Activated effector memory CD4-positive, alpha-beta T cell treated with Interleukin-2 at 50 U/mL for 16 hours (primary cell): ENCODE measurements at places on chromosomes 12 and 14.

GRCh38 chr12:46185686-46186085 is 83.2 kb downstream of the SLC38A1 start:
- no peak for DNase-seq

DNA sequence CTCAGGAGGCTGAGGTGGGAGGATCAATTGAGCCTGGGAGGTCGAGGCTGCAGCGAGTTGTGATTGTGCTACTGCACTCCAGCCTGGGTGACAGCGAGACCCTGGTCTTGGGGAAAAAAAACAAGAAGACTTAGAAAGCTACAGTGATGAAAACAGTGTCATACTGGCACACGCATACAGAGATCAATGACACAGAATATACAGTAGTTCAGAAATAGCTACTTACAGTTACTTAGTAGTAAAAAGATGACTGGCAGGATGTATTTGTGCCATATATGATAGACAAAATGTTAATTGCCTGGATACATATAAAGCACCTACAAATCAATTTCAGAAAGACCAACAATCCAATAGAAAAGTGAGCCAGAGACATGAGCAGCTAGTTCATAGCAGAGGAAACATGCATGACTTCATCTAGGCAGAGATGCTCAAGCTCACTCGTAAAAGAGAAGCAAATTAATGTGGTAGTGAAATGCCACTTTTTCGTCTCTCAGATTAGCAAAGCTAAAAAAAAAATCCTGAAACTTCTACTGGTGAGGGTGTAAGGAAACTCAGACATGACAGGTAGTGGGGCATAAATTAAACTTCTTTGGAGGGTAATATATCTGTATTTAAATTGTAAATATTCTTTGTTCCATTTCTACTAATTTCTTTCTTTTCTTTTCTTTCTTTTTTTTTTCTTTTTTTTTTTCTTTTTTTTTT is 2.5 kb upstream of the ALDH2 start:
- DNase-seq = no peak

DNA sequence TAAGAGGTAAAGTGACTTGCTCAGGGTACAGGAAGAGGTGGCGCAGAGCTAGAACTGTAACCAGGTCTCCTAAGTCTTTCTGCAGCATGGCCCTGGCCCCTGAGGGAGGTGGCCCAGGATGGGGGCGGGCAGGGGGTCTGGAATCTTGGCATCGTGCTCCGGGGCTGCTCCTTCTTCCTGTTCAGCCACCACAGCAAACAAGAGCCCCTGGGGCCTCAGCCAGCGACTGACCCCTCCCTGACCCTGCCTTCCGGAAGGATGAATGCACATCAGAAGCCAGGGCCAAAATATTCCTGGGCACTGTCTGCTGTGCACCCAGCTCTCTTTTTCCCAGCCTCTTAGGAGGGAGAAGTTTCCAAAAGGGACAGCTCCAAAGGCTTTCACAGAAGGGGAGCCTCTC is 242.8 kb downstream of the DPF3 start:
- no peak for DNase-seq

GRCh38 chr14:75279153-75279762 is 630 bp downstream of the FOS start:
- DNase-seq = peak; percentile 28

DNA sequence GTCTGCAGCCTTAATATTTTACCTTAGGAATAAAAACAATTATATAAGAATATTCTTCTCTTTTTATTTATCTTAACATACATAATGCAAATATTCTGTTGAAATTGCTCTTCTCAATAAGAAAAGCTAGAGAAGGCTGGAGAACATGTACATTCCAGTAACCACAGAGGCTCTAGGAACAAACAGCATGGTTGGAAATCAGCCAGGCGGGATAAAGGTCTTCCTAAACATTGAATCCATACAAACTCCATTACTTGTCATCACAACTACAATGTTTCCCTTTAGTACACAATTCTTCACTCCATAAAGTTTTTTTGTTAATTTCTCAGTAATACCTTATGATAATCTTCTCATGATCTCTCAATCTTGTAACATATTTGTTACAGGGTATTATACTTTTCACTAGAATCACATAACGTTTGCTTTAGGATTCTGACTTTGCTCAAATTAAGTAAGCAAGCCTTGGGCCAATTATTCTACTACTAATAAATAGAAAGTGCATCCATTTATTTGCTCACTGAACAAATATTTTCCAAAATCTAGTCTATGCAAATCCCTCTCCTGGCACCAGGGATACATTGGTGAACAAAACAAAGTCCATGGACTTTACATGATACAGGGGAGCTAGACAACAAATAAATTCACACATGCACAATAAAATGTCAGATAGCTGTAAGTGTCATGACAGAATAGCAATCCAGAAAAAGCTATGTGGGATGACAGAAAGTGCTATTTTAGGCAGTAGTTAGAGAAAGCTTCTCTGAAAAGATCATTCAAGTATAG is 237.5 kb upstream of the TMTC1 start:
- no peak for DNase-seq

DNA sequence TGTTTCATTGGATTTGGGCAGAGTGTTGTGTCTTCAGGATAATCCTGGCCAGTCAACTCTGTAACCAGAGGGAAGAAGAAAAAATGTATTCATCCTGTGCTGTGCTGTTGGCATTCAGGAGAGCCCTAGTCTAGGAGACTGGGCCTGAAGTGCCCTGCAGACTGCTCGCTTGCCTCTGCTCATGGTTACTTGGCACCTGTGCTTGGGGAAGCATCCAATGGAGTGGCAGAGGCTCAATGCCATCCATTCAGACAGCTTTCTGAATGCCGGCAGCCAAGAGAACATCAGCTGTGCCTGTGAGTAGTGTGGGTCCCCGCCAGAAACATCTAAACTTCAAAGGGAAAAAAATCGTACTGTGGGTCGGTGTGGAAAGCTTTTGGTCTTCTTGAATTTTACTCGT is 124.2 kb downstream of the SRGAP1 start:
- no peak for DNase-seq

DNA sequence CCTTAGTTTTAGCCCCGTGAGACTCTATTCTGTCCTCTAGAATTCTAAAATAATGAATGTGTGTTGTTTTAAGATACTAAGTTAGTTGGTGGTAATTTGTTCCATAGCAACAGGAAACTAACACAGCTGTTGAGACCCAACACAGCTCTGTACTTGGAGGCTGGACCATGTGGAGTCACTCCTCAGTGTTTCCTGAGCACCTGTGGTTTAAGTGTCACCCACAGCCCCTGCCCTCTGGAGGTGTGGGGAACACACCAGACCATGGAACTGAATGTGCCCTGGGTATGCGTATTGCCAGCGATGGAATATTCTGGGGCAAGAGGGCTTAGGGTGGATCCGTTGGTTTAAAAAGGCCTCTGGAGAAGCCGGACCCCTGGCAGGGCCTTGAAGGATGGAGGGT is 16.6 kb upstream of the GPR68 start:
- no peak for DNase-seq

- no peak for DNase-seq
These were observed 167.2 kb downstream of the KTN1 start for GRCh38 chr14:55747186-55747585.

DNA sequence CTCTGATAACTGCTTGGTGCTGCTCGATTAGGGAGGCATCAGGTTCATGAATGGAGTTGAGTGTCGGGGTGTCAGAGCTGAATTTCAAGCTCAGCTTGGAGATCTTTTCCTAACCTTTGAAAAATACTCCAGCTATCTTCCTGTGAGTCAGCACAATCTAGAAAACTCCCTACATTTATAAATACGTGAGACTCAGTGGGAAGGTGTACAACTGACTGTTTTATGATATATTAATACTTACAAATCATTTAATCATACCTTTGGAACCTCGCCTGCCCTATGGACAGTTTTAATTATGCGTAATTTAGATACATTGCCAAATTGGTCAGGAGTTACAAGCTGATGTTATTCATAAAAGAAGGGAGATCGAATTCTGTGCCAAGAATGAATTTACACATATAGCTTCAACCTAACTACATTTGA is 961 bp downstream of the CMAS start:
- DNase-seq = no peak

DNA sequence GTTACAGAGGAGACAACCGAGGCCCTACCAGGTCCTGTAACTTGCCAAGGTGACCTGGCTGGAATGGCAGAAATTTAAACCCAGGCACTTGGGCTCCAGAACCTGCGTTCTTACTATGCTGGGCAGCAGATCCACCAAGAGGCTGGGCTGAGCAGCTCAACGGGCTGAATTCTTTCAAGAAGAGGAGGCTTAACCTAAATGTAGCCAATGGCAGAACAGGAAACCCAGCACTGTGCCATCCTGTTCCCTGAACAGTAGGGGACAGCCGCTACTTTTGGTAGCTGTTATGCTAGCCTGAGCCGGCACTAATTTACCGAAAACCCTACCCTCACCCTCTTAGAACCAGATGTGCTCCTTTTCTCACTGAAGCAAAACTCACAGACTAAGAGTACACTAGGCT is 86.1 kb downstream of the ACTN1 start:
- DNase-seq = no peak

- no peak for DNase-seq
These were observed 17.6 kb upstream of the CHST11 start for GRCh38 chr12:104439137-104439536.

DNA sequence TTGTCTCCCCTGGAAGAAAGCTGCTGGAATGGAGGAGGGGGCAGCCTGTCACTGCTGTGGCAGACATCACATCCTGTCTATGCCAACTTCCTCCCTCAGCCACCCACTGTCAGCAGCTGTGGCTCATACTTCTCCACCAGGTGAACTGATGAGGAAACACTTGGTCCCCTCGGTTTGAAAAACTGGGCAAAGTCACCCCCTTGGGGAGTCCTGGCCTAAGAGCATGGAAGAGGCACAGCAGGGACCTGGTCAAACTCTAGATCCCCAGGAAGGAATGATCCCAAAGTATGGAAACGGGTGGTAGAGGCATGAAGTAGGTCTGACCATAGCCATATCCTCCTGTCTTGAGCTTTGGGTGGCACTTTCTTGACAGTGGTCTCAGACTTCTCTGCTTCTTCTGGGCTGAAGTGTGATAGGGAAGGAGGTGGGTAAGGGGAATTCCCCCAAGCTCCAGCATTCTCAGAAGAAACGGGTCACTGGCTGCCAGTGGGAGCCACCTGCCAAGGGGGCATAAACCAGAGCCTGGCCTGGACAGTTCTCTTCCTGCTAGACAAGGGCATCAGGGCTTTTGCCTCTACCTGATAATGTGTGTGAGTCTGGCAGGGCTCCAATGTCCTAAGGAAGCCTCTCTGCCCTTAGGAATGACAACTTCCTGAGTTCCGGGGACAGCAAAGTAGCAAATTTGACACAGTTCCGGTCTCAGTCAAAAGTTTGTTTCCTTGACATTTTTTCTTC is 36.0 kb downstream of the FMNL3 start:
- peak; percentile 50 for DNase-seq

GRCh38 chr12:77882709-77883108 is 52.0 kb downstream of the NAV3 start:
- DNase-seq = no peak

DNA sequence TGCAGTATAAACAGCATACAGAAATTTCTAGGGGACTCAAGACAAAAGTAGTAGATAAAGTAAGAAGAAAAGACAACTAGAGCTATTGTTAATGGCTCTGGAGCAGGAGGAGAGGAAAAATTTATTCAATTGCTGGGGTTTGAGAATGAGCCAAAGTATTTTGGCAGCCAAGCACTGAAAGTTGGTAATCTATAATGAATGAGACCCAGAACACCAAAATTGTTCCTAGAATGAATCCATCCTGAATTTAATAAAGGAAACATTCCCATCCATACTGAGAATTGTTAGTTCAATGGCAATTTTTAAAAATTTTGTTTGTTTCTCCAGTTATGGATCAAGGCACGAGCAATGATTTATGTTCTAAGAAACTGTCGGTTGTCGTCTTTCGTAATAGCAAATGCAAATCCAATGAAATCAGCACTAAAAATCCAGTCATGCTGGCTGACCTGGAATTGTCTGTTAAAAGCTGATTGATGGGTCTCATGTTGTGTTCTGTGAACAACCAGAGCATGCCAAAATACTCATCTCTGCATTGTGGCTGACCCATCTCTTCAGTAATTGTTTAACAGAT is 170.9 kb upstream of the LMNTD1 start:
- no peak for DNase-seq

- DNase-seq = no peak
These were observed 385.5 kb downstream of the ALG10 start for GRCh38 chr12:34407813-34408212.

DNA sequence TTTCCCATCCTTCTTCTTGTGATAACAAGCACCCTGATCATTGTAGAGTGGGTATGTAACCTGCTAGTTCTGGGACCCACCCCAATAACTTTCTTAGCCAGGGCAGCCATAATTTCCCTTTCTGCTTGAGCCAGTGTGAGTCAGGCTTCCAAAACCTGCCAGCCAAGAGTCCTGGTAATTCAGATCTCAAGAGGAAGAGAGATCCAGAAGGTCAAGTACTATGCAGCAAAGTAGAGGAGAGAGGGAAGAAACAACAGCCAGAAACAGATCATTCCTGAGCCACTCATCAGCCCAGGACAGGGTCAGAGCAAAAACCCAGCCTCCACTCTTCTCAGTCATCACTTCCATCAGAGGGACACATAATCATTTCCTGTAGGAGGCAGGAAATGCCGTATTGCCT is 182.0 kb downstream of the DICER1 start:
- DNase-seq = no peak

DNA sequence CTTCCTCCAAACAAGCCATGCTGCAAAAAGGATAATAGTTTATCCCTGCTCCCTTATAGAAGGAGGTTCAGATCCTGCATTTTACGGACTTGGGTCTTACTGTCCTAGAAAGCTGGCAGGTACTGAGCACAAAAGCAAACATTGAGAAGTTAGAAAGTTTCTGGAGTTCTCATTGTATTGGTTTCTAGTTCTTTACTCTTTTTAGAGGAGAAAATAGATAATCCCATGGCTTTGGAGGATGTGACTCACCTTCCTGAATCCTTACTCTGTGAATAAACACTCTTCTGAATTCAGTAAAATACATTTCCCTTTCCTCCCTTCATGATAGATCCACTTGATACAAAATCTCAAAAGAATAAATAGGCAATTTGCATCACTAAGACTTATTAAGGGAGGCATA is 188.9 kb downstream of the NPAS3 start:
- no peak for DNase-seq

- DNase-seq = no peak
These were observed 11.5 kb downstream of the LUM start for GRCh38 chr12:91099836-91100235.

DNA sequence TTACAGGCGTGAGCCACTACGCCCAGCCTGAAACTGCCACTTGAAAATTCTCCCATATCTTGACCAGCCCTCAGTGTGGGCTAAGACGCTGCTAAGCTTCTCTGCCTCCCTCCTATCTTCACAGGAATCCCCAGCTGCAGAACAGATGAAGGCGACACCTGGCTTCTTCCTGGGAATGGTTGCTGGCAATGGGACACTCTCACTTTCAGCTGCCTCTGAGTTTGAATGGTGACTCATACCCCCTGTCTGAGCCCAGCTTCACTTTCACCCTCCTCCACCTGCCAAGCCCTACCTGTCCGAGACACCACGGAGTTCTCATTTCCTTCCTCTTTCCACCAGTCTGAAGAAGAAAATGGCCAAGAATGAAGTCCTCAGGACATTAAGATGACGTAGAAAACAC is 18.3 kb upstream of the VASH1 start:
- no peak for DNase-seq

- no peak for DNase-seq
These were observed 45.8 kb downstream of the SSH1 start for GRCh38 chr12:108811411-108812180.
